ENCODE measurements at places on chromosomes 13 and 19.

GRCh38 chr13:31930901-31931522, 100.6 kb upstream of the FRY start:
- DNase-seq = no peak

DNA sequence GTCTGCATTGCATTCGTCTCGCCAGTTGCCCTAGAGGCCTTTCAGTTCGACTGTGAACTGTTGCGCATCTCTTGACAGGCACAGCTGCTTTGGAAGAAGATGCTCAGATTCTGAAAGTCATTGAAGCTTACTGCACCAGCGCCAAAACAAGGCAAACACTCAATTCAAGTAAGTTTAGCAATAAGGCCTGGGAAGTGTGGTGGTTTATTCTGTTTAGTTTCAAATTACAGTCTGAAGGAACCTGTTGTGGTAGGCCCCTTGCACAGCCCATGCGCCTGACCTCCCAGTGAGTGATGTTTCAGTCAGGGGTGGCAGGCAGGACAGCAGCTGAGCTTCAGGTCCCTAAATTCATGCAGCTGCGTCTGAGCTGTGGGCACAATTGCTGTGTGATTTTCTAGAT, 32.2 kb upstream of the TEX29 start:
- no peak for DNase-seq

GRCh38 chr13:30019648-30020626, 169.5 kb upstream of the UBL3 start:
- DNase-seq = no peak

- no peak for DNase-seq
Observed at GRCh38 chr19:28949535-28949934, 263.4 kb downstream of the UQCRFS1 start.

DNA sequence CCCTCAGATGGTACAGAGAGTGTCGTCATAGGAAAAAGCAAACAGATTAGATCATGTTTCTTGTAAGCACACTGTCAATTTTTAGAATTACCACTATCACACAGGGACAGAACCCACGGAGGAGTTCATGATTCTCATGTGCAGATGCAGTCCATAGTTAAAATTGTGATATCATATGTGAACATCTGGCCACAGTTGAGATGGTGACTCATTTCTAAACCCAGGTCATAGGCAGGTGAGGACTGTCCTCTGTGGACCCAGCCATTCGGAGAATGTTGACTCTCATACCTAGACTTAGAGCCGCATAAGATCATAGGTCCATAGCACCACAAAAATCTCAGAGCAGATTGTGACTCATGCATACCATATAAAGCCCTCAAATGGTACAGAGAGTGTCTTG, 17.8 kb upstream of the ZNF730 start:
- DNase-seq = no peak

- DNase-seq = no peak
Observed at GRCh38 chr13:27600711-27601110, 19.6 kb downstream of the LNX2 start.

DNA sequence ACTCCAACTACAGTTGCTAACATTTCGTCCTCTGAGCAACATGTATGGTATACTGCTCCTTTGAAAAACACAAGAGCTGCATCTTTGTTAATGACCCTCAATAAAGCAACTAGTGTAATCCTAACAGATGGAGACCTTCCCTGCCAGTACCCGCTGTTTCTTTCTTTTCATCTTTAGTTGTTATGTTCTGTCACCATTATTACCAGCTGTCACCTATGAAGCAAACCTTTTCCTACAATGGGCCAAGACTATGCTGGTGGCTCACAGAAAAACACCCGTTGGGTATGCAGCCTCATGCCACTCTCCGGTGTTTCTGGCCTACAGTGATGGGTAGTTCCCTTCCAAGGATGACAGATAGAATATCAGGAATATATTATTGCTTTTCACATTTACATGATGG, 29.7 kb upstream of the CYSLTR2 start:
- no peak for DNase-seq

DNA sequence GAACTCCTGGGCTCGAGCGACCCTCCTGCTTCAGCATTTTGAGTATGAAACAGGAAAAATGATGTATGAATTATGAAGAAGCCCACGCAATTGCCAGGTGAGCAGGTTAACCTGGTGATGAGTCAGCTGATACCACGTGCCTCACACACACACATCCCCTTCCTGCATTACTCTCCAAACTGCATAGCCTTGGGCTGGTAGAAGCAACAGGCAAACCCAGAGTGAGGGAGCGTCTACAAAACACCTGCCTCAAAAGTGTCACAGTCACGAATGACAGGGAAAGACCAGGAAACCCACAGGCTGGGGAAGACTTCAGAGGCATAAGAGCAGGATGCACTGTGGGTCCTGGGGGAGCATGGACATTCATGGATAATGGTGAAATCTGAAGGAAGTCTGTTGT, 192.8 kb upstream of the IRS2 start:
- DNase-seq = no peak

DNA sequence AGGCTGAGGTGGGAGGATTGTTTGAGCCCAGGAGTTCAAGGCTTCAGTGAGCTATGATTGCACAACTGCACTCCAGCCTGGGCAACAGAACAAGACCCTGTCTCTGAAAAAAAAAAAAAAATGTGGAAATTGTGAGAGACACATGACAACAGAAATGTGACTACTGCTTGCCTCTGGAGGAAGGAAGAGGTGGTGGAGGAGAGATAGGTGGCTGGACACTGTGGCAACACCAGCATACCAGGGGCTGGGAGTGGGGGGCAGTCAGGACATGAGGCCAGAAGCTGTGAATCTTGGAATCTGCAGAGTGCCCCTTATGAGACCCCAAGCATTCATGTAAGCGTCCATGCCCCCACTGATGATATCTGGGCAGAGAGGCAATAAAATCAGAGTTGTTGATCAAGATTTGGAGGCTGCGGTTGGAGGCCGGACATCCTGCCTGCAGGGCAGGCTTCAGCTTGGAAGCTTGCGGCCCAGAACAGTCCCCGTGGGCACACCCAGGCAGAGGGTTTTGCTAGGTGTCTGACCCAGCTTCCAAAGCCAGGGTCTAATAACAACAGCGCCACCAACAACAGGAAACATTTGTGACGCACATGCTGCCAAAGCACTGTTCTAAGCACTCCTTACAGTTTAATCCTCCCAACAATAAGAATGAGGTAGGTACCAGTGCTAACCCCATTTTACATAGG, 16.9 kb downstream of the FAM187B start:
- DNase-seq = no peak

DNA sequence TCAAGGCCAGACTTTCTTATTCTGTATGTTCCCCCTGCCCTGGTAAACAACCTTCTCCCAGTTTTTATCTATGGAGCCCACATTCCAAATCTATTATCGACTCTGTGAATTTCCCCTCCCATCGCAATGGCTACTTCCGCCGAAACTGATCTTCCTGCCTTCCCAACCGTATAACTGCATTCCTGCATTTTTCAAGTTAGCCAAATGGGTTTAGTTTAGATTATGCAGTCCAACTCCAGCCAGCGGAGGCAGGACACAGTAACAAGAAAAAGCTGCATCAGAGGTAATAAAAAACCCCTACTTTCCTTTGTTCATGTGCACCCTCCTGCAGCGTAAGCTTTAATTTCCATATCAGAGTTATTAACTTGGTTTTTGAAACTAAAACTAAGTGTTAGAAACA, 112.2 kb upstream of the ZNF91 start:
- DNase-seq = no peak

DNA sequence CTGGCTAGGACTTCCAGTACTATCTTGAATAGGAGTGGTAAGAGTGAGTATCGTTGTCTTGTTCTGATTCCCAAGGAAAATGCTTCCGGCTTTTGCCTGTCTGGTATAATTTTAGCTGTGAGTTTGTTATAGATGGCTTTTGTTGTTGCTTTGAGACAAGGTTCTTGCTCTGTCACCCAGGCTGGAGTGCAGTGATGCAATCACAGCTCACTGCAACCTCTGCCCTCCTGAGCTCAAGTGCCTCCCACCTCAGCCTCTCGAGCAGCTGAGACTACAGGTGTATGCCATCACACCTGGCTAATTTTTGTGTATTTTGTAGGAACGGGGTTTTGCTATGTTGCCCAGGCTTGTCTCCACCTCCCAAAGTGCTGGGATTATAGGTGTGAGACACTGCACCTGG, 6.1 kb upstream of the ZNF543 start:
- DNase-seq = peak; percentile 34
